ENCODE measurements at places on chromosomes 2 and 18.

DNA sequence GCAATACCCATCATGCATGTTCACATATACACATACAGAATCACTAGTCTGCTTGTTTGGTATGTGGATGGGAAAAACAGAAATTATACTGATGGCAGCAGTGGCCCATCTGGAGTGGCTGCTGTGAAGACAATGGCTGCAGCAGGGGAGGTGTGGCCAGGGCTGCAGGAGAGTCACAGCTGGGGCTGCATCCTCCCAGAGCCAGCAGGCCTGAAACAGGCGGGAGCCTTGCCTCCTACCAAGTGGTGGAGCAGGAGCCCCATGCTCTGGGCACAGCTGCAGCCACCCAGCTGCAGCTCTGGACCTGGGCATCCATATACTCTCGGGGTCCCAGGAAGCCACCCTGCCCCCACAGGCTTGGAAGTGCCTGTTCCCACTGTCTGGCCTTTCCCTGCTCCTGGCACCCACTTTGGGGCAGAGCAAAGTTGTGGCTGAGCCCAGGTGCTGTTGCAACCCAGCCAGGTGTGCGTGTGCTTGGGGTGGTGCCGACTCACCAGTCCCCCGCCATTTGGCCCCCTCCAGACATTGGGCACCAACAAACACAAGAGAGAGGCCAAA lies 136.6 kb downstream of the SPAG16 start:
- no peak overlapping the region for H3K27ac ChIP-seq
- H3K4me1 ChIP-seq = no peaks in the 10 kb centered on the region
- H3K4me3 ChIP-seq = no peak overlapping the region
- H3K36me3 ChIP-seq = no peaks in the 10 kb centered on the region
- no peaks in the 10 kb centered on the region for H3K27me3 ChIP-seq
- no peak for DNase-seq

GRCh38 chr2:222859786-222860612 lies 837 bp upstream of the ACSL3 start:
- DNase-seq = no peak
- peaks cover 7% of the 10 kb centered on the region for H3K4me1 ChIP-seq
- H3K27ac ChIP-seq = peak overlapping the region; percentile 61
- no peaks in the 10 kb centered on the region for H3K36me3 ChIP-seq

DNA sequence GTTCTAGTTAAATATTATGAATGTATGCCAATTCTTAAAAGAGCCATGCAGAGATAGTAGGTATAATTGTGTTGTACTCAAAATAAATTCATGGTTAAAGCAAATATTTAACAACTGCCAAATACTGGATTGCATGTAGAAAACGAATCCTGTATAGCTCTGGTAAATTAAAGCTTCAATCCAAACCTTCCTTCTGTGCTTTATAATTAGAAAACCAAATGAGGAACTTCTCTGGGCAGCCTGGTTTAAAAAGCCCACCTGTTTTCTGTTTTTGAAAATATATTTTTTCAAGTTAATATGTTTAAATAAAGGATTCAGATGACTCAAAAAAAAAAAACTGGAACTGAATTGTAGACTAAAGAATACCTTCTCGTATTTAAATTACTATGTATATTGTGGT lies 48.3 kb upstream of the ITGA4 start:
- no peaks in the 10 kb centered on the region for H3K27me3 ChIP-seq
- DNase-seq = no peak
- H3K36me3 ChIP-seq = peaks cover 18% of the 10 kb centered on the region
- peaks cover 4% of the 10 kb centered on the region for H3K4me1 ChIP-seq

GRCh38 chr2:3864943-3865865 lies 161.8 kb downstream of the DCDC2C start:
- H3K27me3 ChIP-seq = no peaks in the 10 kb centered on the region
- H3K36me3 ChIP-seq = no peaks in the 10 kb centered on the region
- H3K4me1 ChIP-seq = no peaks in the 10 kb centered on the region
- DNase-seq = no peak
- H3K27ac ChIP-seq = no peak overlapping the region
- H3K4me3 ChIP-seq = no peak overlapping the region

DNA sequence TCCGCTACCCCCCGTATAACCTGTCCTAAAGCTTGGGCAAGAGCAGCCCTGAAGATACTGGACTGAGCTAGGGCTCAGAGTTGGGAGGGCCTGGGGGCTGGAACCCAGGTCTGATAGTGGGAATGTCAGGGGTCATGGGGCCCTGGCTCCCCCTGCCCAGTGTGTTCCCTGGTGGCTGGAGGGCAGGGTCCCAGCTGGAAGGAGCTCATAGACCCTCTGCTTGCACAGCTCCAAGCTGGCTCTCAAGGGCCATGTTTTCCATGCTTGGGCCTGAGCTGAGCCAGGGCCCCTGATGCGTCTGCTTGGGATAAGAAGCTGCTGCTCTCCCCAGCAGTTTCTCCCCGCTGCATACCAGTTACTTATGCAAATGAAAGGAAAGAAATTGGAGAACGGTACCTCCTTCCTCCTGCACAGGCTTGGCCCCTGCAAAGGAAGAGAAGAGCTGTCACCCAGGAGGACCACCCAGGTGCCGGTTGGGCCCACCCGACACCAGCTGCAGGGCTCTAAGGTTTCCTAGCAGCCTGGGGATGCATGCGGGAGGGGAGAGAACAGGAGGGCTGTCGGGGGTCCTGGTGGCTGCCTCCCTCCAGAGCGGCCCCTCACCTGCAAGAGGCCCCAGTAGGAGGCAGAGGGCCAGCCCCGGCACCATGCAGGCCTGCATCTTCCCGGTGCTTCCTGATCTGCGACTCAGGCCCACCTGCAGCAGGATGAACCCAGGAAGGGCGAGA lies 628 bp downstream of the OTOS start:
- H3K27me3 ChIP-seq = no peaks in the 10 kb centered on the region
- no peak overlapping the region for H3K4me3 ChIP-seq
- peaks cover 11% of the 10 kb centered on the region for H3K4me1 ChIP-seq
- no peak for DNase-seq
- no peaks in the 10 kb centered on the region for H3K36me3 ChIP-seq

DNA sequence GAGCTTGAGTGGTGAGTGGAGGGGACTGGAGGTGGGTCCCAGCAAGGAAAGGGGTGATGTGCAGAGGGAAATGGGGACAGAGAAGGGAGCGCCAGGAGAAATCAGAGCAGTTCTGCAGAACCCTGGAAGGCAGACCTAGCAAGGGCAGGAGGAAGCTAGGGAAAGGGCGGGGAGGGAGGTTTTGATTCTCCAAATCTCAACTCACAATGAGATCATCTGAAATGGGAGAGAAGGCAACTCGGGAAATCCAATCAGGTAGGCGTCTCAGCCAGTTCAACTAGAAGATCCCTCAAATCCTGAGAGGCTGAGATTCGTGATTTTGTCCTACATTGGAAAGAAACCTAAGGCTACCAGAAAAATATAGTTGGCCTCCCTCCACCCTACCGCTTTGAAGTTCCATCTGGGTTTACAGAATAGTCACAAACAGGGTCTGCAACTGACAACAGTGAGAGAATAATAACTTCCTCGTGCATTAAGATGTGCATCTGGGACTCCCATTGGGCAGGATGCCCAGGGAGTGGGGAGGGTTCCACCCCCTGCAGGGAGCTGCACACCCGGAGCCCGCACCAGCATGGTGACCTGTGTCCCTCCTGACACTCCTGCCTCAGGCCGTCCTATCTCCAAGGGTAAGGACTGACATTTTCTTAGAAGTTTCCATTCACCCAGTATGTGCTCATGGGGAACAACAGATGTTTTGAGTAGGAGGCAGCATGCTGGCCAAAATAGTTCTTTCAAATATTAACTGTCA lies 113.3 kb upstream of the ODC1 start:
- no peak for DNase-seq
- H3K27me3 ChIP-seq = no peaks in the 10 kb centered on the region
- H3K27ac ChIP-seq = no peak overlapping the region
- no peaks in the 10 kb centered on the region for H3K4me1 ChIP-seq
- peaks cover 7% of the 10 kb centered on the region for H3K36me3 ChIP-seq

- H3K4me1 ChIP-seq = peaks cover 38% of the 10 kb centered on the region
- peak overlapping the region; percentile 42 for H3K4me3 ChIP-seq
- H3K27ac ChIP-seq = peak overlapping the region; percentile 41
- peaks cover 14% of the 10 kb centered on the region for H3K36me3 ChIP-seq
These were observed 1.6 kb upstream of the NAGK start for GRCh38 chr2:71066856-71067255.

DNA sequence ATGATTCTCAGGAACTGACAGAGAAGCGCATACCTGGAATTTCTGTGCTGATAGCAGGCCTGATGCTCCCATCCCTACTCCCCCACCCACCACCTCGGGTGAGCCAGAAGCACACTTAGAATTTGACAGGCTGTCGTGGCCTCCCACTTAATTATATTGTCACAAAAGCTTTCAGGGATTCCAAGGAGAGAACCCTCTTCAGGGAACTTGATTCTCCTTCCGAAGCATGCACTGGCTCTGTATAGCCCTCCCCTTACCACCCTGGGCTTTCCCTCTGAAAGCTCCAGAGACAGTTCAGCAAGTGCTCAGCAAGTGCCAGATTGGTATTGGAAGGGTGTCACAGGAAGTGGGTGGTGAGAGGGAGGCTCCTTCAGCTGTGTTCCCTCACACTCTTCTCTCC lies 252.5 kb upstream of the SIX2 start:
- no peak overlapping the region for H3K27ac ChIP-seq
- peaks cover 3% of the 10 kb centered on the region for H3K4me1 ChIP-seq
- H3K36me3 ChIP-seq = no peaks in the 10 kb centered on the region
- no peak overlapping the region for H3K4me3 ChIP-seq
- H3K27me3 ChIP-seq = peaks cover 34% of the 10 kb centered on the region

DNA sequence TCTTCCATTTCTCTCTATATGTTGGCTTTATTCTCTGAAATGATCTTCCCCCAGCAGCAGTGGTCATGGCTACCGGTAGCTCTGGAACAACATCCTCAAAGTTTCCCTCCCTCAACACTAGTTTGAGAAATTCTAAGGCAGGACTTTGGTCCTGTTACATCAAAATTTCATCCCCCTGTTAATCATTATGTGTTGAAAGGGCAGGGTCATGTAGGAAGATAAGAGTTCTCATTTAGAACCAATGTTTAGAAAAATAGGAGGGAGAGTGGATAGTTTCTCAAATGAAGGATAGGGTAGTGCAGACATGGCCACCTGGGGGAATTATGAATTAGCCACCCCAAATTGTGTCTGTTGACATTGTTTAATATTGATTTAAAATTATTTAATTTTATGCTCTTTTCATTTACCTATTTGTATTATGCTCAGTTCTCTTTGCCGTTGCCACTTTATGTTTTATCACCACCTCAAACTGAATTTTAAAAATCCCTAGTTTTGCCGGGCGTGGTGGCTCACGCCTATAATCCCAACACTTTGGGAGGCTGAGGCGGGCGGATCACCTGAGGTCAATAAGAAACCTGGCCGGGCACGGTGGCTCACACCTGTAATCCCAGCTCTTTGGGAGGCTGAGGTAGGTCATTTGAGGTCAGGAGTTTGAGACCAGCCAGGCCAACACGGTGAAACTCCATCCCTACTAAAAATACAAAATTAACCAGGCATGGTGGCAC lies 22.3 kb downstream of the EML4 start:
- no peaks in the 10 kb centered on the region for H3K27me3 ChIP-seq
- H3K4me1 ChIP-seq = peaks cover 48% of the 10 kb centered on the region
- no peak for DNase-seq
- peaks cover 13% of the 10 kb centered on the region for H3K36me3 ChIP-seq
- H3K27ac ChIP-seq = no peak overlapping the region

DNA sequence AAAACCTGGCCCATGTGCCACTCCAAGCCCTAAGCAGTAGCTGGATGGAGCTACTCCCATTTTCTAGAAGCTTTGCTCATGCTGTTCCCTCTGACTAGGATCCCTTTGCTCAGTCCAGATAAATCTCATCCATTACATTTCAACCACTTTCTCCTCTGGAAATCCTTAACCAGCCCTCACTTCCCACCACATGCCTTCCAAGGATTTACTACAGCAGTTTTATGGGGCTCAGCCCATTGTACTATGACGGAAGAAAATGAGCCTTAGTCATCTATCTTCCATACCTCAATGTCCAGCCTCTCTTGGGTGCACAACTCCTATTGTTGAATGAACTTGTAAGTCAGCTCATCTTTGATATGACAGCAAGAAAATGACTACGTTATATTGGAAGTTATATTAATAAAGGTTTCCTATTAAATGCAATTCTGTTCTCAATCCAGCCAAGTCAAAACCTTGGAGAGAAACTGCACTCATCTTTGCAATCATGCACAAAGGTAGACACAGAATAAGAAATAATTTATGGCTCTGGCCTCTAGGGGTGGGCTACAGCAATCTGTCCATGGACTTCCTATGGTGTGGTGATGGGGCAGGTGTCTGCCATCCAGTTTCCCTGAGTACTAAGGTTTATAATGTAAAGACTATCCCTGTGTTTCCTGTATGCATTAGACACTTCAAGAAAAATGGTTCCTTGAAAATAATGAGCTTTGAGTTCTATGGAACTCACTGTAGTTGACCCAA lies 3.4 kb downstream of the B4GALT6 start:
- H3K36me3 ChIP-seq = no peaks in the 10 kb centered on the region
- H3K27me3 ChIP-seq = peaks cover 46% of the 10 kb centered on the region
- no peak overlapping the region for H3K27ac ChIP-seq
- peaks cover 11% of the 10 kb centered on the region for H3K4me1 ChIP-seq
- DNase-seq = no peak

- H3K27me3 ChIP-seq = peaks cover 56% of the 10 kb centered on the region
- DNase-seq = no peak
- no peaks in the 10 kb centered on the region for H3K4me1 ChIP-seq
- no peaks in the 10 kb centered on the region for H3K36me3 ChIP-seq
These were observed 70.7 kb downstream of the NABP1 start for GRCh38 chr2:191748528-191749180.

DNA sequence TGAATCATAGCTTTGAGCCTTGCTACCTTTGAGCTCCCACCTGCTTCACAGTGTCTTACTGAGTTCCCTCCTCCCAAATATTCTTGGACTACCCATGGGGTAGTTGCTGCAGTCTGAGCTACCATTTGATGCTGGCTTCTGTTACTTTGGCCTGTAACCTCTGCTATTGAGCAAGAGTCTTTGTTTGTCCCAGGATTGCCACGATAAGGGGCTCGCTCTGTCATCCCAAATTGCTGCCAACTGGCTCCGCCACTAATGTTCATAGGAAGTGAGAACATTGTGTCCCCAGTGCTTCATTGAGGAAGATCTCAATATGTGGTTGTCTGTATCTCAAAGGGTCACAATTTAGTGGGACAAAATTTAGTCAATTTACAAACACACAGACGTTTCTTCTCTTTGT lies 103.8 kb downstream of the TRIM43 start:
- peaks cover 18% of the 10 kb centered on the region for H3K27me3 ChIP-seq
- DNase-seq = no peak
- no peaks in the 10 kb centered on the region for H3K4me1 ChIP-seq
- H3K4me3 ChIP-seq = no peak overlapping the region

GRCh38 chr18:57436191-57436964 lies 1.2 kb downstream of the ONECUT2 start:
- peaks cover 8% of the 10 kb centered on the region for H3K36me3 ChIP-seq
- H3K4me1 ChIP-seq = peaks cover 25% of the 10 kb centered on the region
- no peak for DNase-seq
- peak overlapping the region; percentile 54 for H3K4me3 ChIP-seq
- peaks cover 90% of the 10 kb centered on the region for H3K27me3 ChIP-seq
- H3K27ac ChIP-seq = peak overlapping the region; percentile 80

Data from activated CD4-positive, alpha-beta T cell treated with anti-CD3 and anti-CD28 coated beads, Interleukin-2, amount 10 ng/mL, durations not matched to agents 7 days and 5 days (primary cell).